NCI-H526 (cell line): ENCODE measurements at places on chromosomes 1 and 21.

DNA sequence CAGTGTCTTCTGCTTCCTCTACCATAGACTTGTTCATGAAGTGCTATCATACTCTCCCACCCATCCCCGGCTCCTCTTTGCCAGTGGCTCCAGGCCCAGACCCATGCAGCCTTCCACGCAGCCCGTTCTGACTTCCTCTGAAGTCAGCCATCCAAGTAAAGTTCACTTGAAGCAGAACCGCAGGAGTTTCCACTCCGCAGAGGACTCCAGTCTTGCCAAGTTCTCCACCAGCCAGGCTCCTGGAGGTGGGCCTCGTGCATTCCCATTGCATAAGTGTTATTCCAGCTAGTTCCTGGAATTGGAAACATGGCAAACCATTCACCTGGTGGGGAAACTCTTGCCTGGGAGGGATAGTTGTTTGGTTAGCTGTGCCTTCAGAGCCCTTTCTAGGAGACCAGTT is 185.1 kb downstream of the PLPP3 start:
- no peak for DNase-seq

- no peak for DNase-seq
Observed at GRCh38 chr1:16139473-16139962, 16.4 kb downstream of the EPHA2 start.

DNA sequence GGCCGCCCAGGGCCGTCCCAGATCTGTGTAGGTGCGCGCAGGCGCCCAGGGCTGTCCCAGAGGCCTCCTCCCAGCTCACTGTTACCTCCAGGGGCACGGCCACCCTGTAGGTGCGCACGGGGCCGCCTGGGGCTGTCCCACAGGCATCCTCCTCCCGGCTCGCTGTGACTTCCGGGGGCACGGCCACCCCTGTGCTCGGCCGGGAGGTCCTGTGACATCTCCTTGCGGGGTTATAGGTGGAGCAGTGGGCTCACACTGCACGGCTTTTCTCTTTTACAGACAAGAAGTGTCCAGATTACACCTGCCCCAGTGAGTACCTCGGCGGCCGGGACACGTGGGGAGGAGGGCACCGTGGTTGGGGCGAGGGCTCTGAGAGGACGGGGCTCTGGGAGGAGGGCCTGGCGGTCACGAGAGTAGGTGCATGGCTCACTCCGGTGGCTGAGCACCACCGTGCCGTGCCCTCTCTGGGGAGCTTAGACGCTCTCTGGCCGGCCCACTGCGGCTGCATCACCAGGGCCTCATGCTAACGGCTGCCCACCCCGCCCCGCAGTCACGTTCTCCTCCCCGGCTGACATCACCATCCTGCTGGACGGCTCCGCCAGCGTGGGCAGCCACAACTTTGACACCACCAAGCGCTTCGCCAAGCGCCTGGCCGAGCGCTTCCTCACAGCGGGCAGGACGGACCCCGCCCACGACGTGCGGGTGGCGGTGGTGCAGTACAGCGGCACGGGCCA is 21.4 kb downstream of the COL6A1 start:
- DNase-seq, result no peak

- peak; percentile 2 for DNase-seq
Observed at GRCh38 chr1:197305925-197306324, 37.9 kb downstream of the CRB1 start.

GRCh38 chr1:51557168-51557567 is 38.1 kb upstream of the EPS15 start:
- DNase-seq, result no peak

DNA sequence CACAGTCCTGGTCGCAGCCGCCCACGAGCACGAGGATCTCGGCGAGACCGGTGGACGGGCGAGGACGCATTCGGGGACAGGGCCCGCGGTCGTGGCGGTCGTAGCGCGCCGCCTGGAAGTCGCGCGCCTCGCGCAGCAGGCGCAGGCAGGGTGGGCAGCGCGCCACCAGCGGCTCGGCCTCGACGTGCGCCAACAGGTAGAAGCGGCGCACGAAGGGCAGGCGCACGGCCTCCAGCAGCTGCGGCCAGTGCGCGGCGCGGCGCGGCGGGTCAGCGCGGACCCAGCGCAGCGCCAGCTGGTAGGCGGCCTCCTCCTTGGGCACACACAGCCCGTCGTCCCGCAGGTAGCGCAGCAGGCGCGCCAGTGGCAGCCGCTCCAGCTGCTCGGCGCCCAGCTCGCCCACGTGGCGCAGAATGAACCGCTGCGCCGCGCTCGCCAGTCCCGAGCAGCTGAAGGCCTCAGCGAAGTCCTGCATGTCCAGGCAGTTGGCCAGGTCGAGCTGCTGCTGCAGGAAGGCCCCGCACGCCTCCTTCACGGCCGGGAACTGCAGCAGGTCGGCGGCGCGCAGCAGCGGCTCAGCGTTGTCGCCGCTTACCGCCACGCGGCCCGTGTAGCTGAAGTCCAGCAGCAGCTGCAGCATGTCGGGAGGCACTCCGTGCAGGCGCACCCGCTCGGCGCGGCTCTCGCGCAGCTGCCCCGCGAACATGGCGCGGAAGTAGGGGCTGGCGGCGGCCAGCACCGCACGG is 573 bp downstream of the KLHL21 start:
- no peak for DNase-seq

- DNase-seq, result no peak
Observed at GRCh38 chr1:22971161-22971560, 1.5 kb downstream of the LACTBL1 start.

DNA sequence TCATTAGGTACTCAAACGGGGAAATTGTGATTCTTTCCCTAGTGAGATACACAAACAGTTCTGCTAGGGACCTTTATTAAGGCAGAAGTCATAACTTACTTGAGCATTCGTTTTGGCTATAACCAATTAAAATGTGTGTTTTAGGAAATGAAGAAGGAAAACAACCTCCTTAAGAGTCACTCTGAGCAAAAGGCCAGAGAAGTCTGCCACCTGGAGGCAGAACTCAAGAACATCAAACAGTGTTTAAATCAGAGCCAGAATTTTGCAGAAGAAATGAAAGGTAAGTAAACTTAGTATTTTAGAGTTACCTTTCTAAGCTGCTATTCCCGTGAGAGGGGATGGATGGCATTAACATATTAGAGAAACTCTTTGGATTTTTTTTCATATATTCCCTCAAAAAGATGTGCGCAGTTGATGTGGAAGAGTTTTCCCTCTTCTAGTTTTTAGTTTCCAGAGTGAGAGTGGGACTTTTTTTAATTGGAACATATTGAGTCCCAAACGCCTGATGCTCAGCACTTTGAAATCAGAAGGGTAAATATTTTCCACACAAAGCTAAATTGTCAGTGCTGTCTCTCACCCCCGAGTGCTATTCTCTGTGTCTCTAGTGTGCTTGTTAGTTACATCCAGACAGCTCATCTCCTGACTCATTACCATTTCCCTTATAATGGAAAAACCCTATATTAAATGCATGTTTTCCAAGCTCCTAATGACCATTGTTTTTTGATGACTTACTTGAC is 34.9 kb downstream of the CENPF start:
- no peak for DNase-seq

GRCh38 chr1:247322849-247323586 is 8.6 kb downstream of the ZNF496 start:
- DNase-seq, result no peak

- no peak for DNase-seq
Observed at GRCh38 chr1:8477983-8478362, 160.1 kb downstream of the SLC45A1 start.

GRCh38 chr1:116817582-116818064 is 63.4 kb downstream of the CD2 start:
- peak; percentile 95 for DNase-seq

GRCh38 chr1:218933513-218933912 is 240.2 kb upstream of the LYPLAL1 start:
- DNase-seq, result no peak

GRCh38 chr1:7329868-7330615 is 441.1 kb upstream of the VAMP3 start:
- DNase-seq, result no peak

- DNase-seq, result no peak
Observed at GRCh38 chr1:11384170-11384554, 94.8 kb upstream of the DISP3 start.

DNA sequence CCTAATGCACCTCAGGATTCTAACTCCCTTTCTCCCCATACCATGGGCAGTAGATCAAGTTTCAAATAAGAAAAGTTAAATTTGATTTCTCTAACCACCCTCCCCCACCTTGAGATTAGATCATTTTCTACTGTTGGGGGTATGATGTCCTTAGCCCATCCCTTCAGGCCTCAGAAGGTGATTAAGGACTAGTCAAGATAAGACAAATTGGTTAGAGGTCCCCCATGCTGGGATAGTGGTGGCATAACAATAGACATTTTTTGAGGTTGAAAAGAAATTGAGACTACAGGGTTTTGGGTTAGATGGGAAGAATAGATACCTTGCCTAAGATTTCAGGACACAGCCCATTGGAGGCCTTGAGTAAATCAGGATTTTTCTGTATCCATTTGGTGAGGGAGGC is 2.5 kb downstream of the CFAP126 start:
- DNase-seq, result no peak

DNA sequence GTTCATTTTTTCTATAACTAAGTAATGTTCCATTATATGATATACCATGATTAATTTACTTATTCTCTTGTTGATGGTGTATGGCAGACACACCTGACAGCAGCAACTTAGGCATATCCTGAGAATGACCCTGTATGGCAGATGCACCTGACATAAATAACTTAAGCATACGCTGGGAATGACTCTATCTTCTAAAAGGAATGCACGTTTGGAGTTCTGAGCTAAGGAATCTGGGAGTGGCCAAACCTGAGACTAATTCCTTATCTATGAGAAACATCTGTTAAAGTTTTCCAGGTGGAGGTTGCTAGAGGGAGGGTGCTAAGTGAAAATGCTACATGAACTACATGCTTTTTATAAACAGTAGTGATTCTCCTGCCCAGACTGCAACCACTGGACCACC is 96.7 kb upstream of the RGS18 start:
- no peak for DNase-seq

GRCh38 chr1:97201641-97202040 is 480.1 kb downstream of the PTBP2 start:
- DNase-seq, result no peak

DNA sequence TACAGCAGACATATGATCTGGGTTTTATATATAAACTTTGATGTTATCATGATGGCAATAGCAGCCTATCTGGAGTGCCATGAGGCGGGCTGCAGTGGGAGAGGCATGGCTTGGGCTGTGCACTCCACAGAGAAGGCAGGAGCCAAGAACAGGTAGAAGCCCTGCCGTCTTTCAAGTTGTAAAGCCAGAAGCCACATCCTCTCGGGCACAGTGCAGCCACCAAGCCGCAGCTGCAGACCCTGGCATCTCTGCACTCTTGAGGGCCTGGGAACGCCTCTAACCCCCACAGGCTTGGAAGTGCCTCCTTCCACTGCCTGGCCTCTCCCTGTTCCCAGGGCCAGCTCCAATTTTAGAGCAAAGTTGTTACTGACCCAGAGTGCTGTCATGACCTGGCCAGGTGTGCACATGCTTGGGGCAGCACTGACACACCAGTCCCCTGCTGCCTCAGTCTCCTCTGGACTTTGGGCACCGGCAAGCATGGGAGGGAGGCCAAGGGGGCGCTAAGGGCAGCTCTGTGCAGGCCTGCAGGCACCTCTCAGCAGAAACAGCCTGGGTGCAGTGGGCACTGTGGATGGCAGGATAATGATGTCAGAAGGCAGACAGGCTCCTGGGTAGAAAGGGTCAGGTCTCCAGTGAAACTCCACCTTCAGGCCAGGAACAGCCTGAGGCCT is 1619.8 kb upstream of the PRMT6 start:
- no peak for DNase-seq

GRCh38 chr1:36342426-36343185 is 19.2 kb upstream of the EVA1B start:
- DNase-seq, result peak; percentile 57

GRCh38 chr1:222652676-222653075 is 34.8 kb downstream of the MIA3 start:
- DNase-seq, result no peak

GRCh38 chr1:193513032-193513431 is 326.6 kb upstream of the B3GALT2 start:
- no peak for DNase-seq

DNA sequence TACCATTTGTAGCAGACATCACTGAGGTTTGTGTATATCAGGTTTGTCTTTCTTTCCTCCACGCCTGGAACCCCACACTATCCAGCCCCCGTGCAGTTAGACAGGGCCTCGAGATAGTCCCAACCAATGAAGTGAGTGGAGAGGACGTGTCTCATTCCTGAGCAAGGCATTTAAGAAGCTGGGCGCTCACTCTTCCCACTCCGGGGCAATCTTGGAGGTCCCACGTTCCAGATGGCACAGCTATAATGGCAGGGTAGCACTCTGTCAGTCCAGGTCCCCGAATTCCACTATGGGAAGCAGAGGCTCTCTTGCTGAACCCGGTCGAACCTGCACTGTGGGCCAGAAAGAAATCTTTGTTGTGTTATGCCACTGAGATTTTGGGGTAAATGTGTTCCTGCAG is 57.3 kb upstream of the CSF3R start:
- DNase-seq, result no peak

- no peak for DNase-seq
Observed at GRCh38 chr1:229124116-229124515, 146.8 kb upstream of the RAB4A start.

- no peak for DNase-seq
Observed at GRCh38 chr1:180628646-180629045, 3.2 kb upstream of the XPR1 start.

DNA sequence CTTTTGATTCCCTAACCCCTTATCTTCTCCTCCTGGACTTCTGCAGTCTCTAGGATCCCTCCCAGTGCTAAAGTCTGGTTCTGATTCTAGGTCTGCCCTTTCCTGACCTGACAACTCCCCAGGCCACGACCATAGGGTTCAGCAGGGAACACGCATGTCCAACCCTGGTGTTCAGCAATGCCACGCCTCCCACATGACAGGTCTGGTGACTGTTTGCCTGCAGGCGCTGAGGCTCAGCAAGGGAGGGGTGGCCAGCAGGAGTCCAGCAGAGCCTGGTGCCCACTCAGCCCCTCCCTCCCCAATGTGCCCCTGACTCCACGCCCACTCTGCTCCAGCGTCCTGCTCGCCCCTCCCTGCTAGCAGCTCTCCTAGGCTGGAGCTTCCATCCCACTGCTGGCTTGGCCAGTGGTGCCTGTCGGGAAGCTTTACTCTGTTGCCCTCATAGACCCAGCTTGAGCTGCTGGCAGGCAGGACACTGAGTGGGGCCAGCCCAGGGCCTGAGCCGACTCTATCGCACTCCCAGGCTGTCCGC is 17.3 kb downstream of the SLC9A1 start:
- no peak for DNase-seq

DNA sequence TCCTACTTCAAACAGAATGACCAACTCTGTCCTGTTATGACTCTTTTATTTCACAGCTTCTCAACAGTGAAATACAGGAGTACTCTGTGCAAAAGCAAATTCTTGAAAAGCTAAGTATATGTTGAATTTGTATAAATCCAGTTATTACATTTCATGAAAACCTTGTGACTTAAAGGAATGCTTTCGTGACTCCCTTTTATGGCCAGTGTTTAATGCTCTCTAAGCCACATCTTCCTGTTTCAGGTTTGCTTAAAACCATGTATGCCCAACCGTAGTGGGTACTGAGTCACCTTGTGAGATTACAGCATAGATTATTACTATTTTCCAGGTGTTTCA is 40.2 kb upstream of the KIF1B start:
- DNase-seq, result no peak

GRCh38 chr1:201751872-201752271 is 77.1 kb upstream of the IPO9 start:
- no peak for DNase-seq
